ENCODE measurements at places on chromosomes 11 and 22.

- DNase-seq: no peak
These were observed 1.5 kb downstream of the DDX10 start for GRCh38 chr11:108666373-108666772.

DNA sequence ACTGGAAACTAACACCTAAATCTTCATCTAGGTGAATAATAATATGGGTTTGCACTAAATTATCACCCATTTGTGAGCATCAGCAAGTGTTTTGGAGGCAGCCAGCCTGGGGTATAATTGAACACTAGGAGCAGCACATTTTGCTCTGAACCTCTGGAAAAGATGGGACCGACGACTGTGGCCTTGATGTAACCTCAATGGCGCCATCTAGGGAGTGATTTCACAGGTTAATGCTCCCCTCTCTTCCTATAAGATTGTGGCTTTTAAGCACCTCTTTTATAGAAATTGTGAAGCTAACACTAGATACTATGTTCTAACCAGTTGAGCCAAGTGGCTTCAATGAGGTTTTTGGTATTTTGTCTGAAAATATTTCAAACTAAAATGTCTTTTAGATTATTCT is 203.7 kb downstream of the NELL1 start:
- DNase-seq: peak; percentile 82

DNA sequence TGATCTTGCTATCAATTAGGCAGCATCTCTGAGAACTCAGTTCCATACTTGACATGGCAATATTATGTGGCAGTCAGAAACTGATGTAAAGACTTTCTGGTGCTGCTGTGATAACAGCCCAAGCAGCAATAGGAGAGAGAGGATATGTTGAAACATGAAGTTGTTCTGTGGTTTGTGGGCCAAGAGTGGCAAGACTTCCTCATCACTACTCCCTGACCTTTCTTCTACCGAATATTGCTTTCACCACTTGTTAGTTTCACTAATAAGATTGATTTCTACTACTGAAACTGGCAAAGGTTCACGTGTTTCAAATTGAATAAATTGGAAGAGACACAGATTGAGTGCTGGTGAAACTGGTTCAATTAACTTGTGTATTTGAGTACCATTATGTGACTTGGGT is 852.6 kb upstream of the RAG2 start:
- DNase-seq: no peak

DNA sequence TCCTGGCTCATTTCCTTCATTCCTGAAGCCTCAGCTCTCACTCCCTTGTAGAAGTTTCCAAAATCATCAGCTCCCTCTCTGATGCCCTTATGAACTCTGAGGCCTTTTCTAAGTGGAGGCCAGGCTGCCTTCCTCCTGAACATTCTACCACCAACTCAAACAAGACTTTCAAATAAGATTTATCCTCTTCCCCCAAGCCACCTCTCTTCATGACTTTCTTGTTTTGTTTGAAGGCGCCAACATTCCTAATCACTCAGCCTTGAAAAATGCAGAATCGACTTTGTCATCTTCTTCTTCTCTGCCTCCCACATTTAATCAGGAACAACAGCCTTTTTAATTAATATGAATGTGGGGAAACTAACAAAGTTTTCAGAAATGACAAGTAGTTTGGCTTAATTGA is 927.9 kb downstream of the OPCML start:
- DNase-seq: no peak

- no peak for DNase-seq
These were observed 378.2 kb upstream of the NARS2 start for GRCh38 chr11:78952890-78953289.

- DNase-seq: no peak
These were observed 499.0 kb upstream of the CCDC179 start for GRCh38 chr11:23359297-23359696.

DNA sequence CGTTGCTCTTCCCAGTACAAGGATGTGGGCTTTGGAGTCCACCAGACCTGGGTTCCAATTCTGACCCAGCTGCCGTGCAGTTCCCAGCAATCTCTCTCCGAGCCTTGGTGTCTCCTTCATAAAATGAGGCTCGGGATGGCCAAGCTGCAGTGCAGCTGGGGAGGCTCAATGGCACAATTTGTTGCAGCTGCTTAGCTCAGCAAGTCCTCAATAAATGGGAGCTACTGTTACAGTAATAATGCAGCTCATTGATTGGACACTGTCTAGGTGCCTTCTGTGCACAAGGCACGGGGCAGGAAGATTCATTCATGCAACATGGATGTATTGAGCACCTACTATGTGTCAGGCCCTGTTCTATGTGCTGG is 37.1 kb downstream of the SHISAL1 start:
- DNase-seq: no peak

GRCh38 chr11:118206391-118207031 is 18.3 kb downstream of the JAML start:
- DNase-seq: no peak

Measured in NCI-H187 treated with DMSO at 0.1 percent for 48 hours (cell line).